Stimulated activated CD4-positive, alpha-beta T cell treated with anti-CD3 and anti-CD28 coated beads, Interleukin-2, amount 100 ng/mL, for 24 hours (primary cell): ENCODE measurements at places on chromosomes 6 and 20.

DNA sequence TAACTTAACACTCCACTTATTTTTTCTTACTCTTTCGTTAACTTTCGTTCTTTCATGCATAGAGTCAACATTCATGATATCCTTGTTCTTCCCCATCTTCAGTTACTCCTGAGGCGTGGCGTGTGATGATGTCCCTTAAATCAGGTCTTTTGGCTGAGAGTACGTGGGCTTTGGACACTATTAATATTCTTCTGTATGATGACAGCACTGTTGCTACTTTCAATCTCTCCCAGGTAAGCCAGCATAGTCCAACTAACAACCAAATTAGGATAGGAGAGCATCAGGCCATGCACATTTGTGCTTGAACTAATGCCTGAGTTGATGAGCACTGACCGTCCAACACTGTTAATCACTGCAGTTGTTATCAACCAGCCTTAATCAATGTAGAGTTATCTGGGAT lies 119.6 kb downstream of the TMEM242 start:
- DNase-seq = no peak

- no peak for DNase-seq
These were observed 191.5 kb downstream of the DLL1 start for GRCh38 chr6:170099387-170099786.

DNA sequence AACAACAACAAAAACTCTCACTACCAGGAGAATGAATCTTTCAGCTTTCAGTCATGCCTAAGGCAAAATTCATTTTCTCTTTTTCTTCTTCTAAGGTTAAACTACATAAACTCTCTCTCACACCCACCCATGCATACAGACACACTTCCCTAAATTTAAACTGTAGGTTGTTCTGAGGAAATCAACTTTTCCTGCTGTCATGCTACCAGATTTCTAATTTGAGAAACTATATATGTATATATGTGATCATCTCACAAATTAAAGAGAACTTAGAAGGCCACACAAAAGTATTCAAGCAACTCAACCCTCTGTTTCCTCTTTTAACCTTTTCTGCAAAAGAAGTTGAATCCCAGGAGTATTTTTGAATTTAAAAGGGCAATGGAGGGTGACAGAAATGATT lies 532.5 kb downstream of the KIF16B start:
- no peak for DNase-seq

- DNase-seq = no peak
These were observed 13.1 kb downstream of the MDFI start for GRCh38 chr6:41651246-41651961.

DNA sequence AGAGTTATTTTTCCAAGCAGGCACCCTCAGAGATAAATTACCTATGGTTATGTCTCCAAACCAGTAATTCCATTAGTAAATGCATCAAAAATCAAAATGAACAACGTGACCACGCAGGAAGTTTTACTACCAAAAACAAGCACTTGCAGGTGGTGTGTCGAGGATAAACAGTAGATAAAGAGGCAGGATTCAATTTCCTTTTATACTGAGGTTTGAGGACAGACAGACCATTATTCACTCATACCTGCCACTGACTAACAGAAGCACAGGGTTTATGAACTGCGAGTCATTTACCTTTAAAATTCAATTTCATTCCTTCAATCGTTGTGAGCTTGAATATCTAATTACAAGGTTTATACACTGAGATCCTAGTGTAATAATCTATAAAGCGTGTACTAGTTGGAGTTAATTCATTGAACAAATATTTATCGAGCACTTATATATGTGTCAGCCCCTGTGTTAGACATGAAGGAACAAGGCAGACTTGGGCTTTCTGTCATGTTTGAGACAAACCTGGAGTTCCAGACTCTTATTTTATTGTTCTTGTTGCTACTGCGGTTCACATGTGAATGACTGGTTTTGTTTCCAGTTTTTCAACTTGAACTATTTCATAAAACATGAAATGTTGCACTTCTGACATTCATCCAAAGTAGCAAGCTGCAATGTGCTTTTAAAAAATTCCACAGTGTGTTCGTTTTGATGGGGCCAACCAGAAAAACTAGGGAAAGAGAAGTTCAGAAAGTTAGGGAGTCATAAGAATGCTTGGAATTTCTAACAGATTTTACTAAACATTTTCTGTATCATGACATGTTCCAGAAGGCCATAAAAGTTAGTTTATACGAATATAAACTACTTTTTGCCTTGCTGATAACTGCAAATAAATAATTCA lies 205.6 kb downstream of the UST start:
- no peak for DNase-seq

DNA sequence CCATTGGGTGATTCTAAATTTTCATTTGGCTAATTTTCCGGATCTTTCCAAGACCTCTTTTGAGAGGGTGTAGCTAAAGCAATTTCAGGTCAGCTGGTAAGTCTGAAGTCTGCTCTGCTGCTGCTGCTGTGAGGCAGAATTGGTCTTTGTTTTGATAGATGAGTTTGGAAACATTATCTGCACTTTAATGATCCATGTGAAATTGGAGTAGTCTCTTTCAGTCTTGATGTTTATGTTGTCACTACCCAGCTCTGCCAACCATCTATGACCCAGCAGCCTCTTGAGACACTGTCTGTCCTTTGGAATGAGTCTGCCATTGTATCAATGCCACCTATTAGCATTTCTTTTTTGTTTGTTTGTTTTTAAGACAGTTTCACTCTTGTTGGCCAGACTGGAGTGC lies 44.1 kb downstream of the TXNDC5 start:
- DNase-seq = no peak

DNA sequence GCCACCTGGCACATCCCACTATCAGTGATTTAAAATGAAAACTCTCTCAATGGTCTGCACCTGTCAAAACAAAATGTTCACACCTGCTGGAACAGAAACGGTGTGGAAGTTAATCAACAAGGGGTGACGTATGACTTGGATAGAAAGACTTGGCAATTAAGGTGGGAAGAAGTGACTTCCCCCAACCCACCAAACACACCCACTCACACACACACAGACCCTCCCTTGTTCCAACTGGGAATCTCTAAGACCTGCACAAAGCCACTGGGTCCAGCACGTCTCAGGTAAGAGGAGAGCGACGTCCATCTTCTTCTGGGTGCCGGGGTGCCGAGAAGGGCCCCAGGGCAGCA lies 25.1 kb upstream of the TCFL5 start:
- DNase-seq = no peak
